ENCODE measurements at places on chromosomes 11 and 22. TPM values are rescaled to one million over a fixed set of nuclear protein-coding genes. Genes with fewer than 3 reads are reported as not detected.

GRCh38 chr11:19093976-19094375 lies 23.0 kb upstream of the ZDHHC13 start:
- no peak for DNase-seq

DNA sequence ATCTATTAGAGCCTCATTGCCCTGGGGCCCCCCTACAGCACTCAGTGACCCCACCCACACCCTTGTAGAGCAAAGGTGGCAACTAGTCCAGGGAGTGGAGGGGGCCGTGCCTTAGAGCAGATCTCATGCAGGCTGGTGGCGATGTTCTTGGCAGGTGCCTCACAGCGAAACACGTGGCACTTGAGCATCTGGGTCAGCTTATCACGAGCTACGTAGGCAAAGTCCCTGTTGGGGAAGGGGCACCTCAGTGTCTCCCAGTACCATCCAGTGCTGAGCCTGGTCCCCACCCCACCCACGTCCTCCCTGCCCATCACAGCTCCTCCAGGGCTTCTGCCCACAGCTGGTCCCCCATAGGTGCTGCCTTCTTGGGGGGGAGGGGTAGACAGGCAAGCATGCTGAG lies 11.2 kb downstream of the SMPD1 start:
- no peak for DNase-seq

- DNase-seq, result peak; percentile 55
Observed at GRCh38 chr11:279966-280705, 1.9 kb downstream of the NLRP6 start.

DNA sequence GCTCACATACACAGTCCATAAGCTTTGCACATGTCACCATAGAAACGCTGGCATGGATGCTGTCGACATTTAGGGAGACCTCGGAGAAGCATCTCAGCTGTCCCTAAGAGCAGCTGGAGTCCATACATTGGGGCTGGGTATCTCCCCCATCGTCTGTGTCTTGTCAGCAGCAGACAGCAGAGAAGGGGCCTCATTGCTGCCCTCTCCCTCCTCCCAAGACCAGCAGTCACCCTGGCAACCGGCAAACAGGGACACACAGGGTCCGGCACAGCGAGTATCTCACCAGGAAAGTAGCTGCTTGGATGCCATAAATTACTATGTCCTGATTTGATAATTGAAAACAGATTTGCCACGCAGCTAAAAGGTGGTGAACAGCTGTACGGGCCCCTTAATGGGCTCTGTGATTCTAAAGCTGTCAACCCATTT lies 84.4 kb downstream of the CD44 start:
- DNase-seq, result no peak

Gene TBX1
- total RNA-seq, result not detected
